ENCODE measurements at places on chromosomes 16 and 17. TPM values are rescaled to one million over a fixed set of nuclear protein-coding genes. Genes with fewer than 3 reads are reported as not detected.

Gene TPPP3
- total RNA-seq = 0.23 TPM

DNA sequence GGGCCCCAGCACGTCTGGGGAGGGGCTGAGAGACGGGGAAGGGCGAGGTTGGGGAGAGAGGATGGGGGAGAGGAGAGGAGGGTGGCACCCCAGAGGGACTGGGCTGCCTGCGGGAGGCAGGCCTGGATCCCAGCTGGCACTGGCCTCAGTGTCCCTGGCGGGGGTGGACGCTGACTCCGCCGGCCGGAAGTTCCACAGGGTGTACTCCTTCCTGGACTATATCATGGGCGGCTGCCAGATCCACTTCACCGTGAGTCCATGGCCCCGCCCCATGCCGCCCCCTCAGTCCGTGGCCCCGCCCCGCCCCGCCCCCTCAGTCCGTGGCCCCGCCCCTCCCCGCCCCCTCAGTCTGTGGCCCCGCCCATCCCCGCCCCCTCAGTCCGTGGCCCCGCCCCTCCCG is 11.3 kb downstream of the CPNE7 start:
- DNase-seq = no peak

GRCh38 chr16:52398021-52398420 is 148.9 kb downstream of the TOX3 start:
- DNase-seq = no peak

Gene FNDC8
- not detected for total RNA-seq

DNA sequence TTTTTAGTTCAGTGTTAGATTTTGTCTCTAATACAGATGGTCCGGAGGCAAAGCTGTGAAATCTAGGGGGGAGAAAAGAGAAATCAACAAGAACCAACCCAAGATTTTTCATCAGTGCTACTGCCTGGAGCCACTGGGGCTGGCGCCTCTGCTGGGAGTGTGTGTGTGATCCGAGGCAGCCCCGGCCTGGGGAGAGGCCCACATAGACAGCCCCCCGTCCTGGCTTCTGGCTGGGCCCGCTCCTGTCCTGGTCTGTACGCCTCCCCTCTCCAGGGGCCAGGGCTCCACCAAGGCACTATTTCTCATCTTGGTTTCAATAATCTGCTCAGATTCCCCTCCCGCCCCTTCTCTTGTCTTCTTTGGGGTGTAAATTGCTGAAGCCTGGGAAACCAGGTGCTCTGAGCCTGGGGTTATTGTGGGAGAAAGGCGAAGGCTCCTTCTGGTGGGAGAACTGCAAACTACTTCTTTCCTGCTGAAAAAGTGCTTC is 7.8 kb downstream of the BAHCC1 start:
- no peak for DNase-seq

Gene FOXF1
- not detected for total RNA-seq

DNA sequence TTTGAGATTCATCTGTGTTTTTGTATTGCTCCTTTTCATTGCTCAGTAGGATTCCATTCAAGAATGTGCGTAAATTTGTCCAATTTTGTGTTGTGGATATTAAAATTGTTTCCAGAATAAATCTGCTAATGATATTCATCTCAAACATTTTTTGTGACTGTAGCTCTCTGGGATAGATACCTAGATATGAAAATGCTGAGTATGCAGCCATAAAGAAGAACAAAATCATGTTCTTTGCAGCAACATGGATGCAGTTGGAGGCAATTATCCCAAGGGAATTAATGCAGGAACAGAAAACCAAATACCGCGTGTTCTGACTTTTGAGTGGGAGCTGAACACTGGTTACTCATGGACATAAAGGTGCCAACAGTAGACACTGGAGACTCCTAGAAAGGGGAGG is 40.2 kb upstream of the ATF7IP2 start:
- DNase-seq = no peak

- no peak for DNase-seq
Measured at GRCh38 chr17:10936931-10937330, 99.0 kb upstream of the PIRT start.

- no peak for DNase-seq
Measured at GRCh38 chr17:11292491-11292890, 51.5 kb downstream of the SHISA6 start.

Gene IGFALS
- total RNA-seq = 0.50 TPM

Gene ZFP1
- total RNA-seq = 15.6 TPM

GRCh38 chr17:72353502-72353901 is 232.7 kb downstream of the SOX9 start:
- no peak for DNase-seq

- no peak for DNase-seq
Measured at GRCh38 chr17:4721203-4722135, 9.8 kb upstream of the MED11 start.

DNA sequence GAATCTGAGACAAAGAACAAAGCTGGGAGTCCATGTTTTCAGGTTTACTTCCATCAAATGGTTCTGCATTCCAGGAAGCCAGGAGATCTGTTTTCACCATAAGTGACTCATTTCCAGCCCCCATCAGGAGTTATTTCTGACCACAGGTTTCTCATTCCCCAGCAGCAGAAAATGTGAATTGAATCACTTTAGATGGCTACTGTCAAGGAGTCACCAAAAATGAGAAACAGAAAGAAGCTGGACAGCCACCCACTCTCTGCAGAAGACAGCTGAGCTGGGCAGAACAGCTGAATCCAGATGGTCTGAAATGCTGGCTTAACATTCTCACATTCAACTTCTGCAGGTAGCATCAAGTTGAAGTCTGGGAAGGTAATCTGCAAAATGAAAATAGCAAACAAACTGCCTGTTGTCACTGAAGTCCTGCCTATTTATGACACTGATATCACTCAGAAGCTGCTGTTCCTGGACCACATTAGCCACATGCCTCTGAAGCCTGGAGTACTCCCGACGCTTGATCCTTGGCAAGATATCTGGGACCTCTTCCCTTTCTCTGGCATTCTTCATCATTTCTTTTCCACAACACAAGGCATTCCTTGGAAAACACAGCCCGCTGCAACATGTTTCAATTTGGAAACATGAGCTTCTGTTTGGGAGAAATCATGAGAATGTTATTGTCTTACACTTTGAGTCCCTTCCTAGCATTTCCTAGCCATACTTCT is 15.3 kb downstream of the CCL11 start:
- DNase-seq = no peak

Gene MSRB1
- 9.6 TPM for total RNA-seq

Gene DPEP3
- 1.1 TPM for total RNA-seq

Gene DNAH17
- 0.33 TPM for total RNA-seq

Gene RNF43
- total RNA-seq = 4.0 TPM

- DNase-seq = no peak
Measured at GRCh38 chr17:27318633-27319032, 24.7 kb downstream of the WSB1 start.

Gene SERPINF2
- 1.8 TPM for total RNA-seq

GRCh38 chr17:10327640-10328039 is 45.2 kb downstream of the MYH13 start:
- peak; percentile 41 for DNase-seq

Gene NAGS
- 2.1 TPM for total RNA-seq

DNA sequence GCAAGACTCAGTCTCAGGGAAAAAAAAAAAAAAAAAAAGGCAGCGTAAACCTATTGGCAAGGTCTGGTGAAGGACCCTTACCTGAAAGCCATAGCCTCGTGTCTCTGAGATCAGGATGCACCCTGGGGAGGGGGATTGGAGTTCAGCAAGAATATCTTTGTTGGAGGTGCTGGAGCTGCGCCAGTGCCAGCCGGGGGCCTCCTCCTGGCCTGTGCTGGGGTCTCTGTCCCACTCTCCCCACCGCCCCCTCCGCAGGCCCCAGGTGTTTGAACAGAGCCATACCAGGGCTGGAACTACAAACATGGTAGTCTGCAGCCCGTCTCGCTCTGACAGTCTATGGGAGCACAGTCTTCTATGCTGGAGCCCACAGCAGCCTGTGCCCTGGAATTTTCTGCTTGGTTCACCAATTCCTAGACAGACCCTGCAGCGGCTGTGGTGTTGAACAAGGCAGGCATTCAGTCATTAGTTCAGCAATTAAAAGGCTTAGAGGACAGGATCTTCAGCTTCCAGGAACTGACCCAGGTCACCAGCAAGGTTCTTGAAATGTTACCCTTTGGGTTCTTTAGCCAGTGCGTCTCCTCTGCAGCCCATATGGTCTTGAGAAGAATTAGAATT is 42.2 kb upstream of the KIFC3 start:
- no peak for DNase-seq

- DNase-seq = no peak
Measured at GRCh38 chr16:23651943-23652468, 10.7 kb downstream of the DCTN5 start.

DNA sequence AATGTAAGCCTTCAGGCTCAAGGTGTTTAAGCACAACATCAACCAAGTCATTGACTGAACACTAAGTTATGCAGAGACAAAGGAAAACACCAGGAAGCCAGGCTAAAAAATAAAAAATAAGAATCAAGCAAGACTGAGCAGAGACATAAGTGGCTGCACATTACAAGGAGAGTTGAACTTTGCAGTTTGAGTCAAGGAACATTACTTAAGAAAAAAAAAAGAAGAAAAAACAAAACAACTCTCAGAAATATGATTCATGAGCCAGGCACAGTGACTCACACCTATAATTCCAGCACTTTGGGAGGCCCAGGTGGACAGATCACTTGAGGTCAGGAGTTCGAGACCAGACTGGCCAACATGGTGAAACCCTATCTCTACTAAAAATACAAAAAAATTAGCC is 168.1 kb downstream of the C16orf95 start:
- no peak for DNase-seq

GRCh38 chr16:53779186-53779585 is 75.2 kb downstream of the FTO start:
- DNase-seq = no peak

Gene ORC6
- 6.0 TPM for total RNA-seq

GRCh38 chr17:49111934-49112333 is 20.6 kb upstream of the B4GALNT2 start:
- no peak for DNase-seq

DNA sequence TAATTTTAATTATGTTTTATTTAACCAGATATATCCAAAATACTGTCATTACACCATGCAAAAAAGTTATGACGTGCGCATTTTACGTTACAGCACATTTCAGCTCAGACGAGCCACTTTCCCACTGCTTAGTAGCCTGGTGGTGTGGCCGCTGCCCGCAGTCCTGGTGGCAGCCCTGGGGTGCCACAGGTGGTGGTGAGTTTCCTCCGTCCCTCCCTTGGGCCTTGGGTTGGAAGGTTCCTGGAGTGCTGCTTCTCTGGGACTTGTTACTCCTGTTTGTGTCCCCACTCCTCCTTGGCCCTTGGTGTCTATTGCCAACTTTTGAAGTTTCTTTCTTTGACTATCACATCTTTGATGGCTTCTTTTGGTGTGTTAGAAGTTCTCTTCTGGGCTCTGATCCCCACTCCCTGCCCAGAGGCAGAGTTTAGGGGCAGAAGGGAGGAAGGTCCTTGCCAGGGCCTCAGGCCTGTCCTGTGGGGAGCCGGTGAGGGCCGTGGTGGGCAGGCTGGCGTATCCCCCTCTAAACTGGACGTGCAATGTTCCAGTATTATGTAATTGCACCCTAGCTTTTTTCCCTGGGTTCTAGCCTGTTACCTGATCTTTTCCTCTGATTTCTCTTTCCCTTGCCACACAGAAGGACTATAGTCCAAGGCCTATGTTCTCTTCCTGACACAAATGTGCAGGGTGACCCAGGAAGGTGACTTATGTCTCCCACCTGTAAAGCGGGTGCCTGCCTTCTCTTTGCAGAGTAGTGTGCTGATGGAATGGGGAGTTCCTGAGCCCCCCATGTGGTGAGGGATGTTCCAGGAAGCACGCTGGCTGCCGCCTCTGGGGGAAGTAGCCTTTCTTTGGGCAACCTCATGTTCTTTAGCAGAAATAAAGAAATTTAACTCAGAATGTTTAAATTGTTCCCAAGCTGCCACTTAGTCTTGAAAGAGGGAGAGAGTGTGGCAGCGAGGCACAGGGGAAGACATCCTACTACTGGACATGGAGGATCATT is 8.4 kb downstream of the MPRIP start:
- DNase-seq = no peak

DNA sequence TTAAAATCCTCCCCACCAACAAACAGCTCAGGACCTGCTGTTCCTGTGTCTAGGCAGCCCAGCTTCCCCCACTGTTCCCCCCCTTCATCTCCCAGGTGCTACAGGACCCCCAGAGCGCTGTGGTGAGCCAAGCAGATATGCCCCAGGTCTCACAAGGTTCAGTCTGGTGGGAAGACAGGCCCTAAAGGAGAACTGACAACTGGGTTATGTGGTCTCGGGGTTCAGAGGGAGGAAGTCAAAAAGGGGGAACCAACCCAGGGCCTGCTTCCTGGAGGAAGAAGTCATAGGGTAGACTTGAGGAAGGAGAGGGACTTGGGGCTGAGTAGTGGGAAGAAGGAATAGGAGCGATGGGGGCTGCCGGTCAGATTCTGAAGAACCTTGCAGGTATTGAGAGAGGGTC is 2.6 kb downstream of the RIPOR1 start:
- no peak for DNase-seq

DNA sequence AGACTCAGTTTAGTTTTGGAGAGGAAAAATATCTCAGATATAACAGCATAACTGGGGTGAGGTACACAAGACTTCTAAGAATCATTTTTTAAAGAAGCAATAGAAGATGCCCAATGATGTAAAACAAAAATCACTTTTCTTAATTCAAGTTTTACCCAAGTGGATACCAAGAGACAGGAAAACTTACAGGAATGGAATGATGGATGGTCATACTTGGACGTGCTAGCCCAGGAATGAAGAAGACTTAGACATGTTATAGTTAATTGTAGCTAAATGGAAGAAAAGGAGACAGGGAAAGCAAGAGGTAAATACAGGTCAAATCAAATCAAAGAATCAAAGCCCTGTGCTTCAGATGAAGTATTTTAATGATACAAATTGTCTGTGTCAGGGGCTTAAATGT is 312.7 kb upstream of the KCNJ16 start:
- no peak for DNase-seq

Gene RPH3AL
- 9.6 TPM for total RNA-seq

Gene ZNF385C
- total RNA-seq = 0.53 TPM

DNA sequence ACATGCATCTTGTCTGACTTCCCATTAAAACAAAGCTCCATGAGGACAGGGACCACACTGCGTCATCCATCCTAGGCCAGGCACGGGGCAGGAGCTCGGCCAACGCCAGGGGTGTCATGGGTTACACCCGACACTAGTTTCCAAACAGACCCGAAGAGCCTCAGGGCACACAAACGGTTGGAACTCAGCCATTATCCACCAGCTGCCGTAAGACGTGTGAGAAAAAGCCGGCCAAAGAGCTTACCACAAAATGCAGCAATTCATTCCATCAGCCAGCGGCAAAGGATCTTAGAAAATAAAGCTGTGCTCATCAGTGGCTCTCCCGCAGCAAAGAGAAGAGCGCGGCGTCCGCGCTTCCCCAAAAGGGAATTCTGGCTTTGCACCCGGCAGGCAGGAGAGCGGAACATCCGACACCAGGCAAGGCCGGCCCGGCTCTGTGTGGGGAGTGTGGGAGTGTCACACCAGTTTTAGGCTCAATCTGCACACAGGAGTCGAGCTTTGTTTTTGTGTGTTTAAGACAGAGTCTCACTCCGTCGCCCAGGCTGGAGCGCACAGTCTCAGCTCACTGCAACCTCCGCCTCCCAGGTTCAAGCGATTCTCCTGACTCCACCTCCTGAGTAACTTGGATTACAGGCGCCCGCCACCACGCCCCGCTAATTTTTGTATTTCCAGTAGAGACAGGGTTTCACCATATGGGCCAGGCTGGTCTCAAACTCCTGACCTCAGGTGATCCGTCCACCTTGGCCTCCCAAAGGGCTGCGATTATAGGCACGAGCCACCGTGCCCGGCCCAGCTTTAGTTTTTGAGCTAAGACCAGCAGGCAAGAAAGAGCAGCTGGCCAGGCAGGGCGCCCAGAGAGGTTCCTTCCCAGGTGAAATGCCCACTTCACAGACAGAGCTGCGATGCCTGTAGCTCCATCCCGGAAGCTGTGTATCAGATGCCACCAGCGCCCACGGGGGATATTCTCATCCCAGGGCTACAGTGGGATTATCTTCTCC is 1.5 kb downstream of the SLC38A8 start:
- DNase-seq = no peak

- no peak for DNase-seq
Measured at GRCh38 chr17:36777118-36777517, 160.2 kb upstream of the LHX1 start.

Data from T-cell (primary cell).